ENCODE measurements at places on chromosomes 4 and X.
A peak's percentile ranks its signal among the peaks of the same experiment; 100 is the strongest.

DNA sequence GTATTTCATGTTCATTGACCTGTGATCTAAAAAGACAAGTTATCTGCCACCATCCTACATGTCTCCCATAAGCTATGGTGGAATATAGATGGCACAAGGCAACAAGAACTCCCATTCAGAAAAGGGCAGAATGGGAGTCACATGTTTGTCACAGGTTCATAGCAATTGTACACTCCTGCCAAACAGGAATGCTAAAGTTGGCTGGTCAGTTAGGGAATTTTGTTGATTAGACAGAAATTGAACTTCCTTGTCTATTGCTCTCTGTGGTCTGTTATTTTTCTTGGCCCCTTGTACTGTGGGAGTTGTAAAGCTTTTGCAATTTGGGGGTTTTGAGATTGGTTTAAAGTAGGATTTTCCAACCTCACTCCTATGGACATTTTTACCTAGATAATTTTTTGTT, 101.7 kb upstream of the SOD3 start:
- no peak for DNase-seq

- no peak for DNase-seq
Observed at GRCh38 chrX:148930206-148930729, 429.9 kb downstream of the AFF2 start.

DNA sequence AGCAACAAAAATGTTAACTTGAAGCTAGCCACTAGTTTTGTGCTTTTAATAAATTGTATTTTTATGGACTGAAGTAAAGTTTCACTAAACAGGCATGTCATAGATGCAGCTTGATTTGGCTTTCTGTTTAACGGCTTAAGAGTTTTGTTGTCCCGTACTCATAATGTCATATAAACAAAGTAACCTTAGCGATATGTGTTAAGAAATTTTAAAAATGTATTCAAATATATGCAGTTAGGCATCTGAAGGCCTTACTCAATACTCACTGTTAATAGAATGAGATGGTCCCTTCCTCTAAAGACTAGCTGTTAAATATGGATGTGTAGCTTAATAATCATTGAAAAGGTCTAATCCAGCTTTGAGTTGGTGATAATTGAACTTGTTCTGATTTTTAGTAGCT, 1.0 kb upstream of the SCLT1 start:
- DNase-seq: no peak

DNA sequence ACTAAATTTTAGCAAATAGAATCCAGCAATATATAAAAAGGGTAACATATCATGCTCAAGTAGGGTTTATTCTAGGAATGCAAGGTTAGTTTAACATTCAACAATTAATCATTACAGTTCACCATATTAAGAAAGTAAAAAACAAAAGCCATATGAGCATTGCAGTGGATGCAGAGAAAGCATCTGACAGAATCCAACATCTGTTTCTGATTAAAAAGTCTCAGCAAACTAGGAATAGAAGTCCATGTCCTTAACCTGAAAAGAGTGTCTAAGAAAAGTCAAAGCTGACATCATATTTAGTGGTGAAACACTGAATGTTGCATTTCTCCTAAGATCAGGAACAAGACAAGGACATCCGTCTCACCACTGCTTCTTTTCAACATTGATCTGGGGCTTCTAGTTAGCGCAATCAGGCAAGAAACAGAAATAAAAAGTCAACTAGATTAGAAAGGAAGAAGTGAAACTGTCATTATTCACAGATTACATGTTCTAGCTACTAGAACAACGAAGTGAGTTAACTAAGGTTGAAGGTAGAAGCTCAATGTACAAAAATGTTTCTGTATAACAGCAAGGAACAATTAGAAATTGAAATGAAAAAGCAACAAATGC, 49.3 kb downstream of the MRPL1 start:
- no peak for DNase-seq

GRCh38 chr4:181819946-181820345, 423.3 kb upstream of the TENM3 start:
- no peak for DNase-seq

- no peak for DNase-seq
Observed at GRCh38 chrX:41629539-41629938, 59.2 kb upstream of the GPR34 start.

DNA sequence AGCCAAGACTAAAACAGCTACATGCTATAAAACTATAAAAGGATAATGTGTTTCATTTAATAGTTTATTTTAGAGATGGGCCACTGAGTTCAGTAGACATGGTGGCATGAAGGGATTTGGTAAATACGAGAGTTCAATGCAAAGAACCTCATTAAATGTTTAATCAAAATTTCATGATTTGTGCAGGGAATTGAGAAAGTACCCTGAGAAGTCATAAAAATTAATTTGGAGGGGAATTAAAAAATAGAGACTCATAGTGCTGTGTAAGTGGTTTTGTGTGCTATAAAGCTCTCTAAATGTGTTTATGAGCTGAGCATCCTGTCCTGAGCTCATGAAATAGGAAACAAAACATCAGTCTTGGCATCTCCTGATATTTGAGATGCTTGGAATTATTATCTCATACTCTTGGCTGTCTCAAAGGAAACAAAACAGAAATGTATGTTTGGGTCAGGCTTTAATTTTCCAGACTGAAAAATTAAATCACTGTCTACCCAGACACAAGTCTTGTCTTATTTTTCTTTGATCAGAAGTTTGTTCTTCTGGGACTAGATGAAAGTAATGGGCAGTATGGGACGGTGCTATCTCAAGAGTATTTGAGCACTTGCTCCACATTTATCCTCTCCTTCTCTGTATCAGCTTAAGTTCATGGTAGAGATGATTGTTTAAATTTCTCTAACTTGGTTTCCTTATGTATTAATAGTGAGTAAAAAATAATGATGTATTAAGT, 38.0 kb upstream of the EMCN start:
- DNase-seq: no peak

DNA sequence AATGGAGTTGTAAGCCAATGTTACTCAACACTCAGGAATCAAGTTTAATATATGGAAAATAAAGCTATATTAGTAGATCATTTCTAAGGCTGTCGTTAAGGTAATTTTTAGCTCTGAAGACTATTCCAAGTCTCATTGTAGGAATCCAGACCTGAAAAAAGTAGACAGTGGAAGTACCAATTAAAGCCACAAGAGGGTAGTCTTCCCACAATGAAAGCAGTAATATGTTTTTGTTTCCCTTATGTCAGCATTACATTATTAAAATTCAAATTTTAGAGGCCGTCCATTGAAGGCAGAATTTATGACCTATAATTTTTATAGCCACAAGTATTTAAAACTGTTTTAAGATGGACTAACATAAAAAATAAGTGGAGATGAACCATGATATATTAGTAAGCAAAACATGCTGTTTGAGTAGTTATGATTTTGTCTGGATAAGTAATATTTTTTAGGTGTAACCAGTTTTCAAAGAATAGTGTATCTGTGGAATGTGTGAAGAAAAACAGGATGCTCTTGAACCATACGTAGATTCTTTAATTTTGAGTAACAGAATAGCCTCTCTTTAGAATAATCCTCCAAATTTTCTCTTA, 372.6 kb upstream of the TECRL start:
- DNase-seq: peak; percentile 38

DNA sequence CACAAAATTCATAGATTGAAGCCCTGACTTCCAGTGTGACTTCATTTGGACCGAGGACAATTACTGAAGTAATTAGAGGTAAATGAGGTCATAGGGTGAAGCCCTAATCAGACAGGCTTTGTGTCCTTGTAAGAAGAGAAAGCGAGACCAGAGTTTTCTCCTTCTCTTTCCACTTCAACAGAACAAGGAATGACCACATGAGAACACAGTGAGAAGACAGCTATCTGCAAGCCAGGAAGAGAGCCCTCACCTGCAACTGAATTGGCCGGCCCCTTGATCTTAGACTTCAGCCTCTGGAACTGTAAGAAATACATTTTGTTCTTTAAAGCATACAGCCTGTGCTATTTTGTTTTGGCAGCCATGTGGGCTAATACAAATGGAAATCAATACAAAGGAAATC, 67.1 kb upstream of the PRKG2 start:
- no peak for DNase-seq

DNA sequence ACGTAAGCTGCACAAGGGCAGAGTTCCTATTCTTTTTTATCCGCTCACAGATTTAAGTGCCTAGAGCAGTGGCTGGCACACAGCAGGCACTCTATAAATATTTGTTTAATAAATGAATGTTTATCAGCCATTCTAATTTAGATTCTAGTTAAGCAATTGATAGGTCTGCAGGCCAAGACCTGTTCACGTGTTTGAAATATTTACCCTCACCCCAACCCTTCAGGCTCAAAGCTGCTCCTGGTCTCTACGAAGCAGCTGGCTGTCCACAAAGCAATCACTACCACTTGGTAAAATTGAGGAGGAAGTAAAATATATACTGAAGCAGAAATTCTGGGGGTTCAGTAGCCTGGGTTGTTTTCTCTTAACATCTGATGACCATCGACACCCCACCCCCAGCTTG, 158.1 kb downstream of the MGST2 start:
- DNase-seq: no peak

- DNase-seq: no peak
Observed at GRCh38 chr4:7988437-7988836, 48.8 kb upstream of the AFAP1 start.

DNA sequence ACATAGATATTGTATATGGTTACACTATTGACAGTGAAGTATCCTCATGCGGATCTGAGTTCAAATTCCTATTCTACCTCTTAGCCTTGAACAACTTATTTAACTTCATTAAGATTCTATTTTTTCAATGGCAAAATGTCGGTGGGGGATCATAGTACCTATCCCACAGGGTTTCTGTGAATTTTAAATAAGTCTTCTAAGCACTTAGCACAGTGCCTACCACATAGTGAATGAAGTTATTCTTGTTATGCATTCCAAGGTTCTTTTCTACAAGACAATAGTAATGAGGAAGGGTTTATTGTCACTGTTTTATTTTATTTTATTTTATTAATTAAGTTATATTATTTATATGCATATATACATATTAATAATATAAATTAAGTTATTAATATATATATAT, 8.8 kb upstream of the ENAM start:
- DNase-seq: peak; percentile 11

DNA sequence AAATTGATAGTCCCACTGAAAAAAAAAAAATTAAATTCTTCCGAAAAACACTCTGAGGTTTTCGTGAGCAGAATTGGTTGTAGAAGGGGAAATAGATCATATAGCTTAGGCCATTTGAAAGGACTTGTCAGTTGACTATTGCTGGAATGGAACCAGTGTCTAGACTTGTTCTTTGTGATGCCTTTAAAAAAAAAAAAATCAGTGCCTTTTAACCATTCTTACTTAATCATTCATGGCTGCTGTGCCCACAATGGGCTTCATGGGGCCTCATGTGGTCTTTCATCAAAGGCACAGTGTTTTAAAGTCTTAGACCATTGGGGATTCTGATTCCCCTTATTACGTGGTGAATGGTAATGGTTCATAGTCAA, 139.3 kb downstream of the AFF1 start:
- no peak for DNase-seq

DNA sequence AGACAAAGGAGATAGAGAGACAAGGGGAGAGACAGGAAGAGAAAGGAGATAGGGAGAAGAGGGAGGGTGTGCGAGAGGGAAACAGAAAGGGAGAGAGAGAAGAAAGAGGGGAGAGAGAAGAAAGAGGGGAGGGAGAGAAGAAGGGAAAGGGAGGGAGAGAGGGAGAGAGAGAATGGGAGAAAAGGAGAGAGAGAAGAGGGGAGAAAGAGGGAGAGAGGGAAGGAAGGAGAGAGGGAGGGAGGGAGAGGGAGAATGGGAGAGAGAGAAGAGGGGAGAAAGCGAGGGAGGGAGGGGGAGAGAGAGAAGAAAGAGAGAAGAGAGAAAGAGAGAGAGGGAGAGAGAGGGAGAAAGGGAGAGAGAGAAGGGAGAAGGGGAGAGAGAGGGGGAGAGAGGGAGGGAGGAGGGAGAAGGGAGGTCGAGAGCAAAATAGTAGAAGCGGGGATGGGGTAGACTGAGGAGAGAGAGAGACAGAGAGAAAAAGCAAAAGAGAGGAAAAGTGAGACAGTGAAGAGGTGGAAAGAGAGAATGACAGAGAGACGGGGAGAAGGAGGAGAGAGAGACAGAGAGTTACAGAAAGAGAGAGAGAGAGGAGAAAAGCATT, 218.2 kb downstream of the DHRSX start:
- no peak for DNase-seq

DNA sequence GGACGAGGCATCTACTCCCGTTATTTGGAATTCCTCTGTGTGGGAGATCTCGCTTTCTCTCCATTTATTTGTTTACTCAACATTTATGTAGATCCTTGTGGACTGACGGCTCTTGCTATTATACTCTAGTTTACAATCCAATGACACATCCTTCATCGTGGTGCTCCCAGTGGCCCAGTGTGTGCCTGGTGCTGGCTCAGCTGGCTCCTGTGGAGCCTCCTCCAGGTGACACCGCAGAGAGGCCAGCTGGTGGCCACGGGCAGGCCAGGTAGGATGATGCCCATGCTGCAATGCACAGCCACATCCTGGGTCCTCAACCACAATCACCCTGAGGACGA, 84.0 kb upstream of the AFAP1 start:
- DNase-seq: no peak

DNA sequence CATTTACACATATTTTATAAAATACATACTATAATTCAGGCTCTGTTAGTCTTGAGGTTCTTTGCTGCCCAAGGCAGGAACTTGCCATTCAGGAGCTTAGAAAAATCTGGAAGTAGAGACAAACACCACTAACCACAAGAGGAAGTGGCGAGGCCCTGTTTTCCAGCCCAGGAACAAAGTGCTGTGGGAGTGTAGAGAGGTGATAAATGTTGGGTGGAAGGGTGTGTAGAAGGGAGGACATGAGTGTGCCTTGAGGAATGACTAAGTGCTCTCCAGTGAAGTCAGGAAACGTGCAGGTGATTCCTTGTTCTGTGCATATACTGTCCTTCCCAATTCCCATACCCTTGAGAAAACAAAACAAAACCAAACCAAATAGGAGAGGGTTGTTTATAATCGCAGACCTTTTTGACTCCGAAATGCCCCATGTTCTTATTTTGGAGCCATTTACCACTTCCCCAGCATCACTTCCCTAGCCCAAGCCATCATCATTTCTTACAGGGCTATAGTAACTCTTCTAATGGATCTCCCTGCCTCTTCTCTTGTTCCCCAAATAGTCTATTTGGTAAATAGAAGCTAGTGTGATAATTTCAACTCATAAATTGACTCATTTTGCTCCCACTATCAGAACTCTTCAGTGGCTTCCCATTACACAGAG, 83.2 kb downstream of the GPAT3 start:
- peak; percentile 66 for DNase-seq

DNA sequence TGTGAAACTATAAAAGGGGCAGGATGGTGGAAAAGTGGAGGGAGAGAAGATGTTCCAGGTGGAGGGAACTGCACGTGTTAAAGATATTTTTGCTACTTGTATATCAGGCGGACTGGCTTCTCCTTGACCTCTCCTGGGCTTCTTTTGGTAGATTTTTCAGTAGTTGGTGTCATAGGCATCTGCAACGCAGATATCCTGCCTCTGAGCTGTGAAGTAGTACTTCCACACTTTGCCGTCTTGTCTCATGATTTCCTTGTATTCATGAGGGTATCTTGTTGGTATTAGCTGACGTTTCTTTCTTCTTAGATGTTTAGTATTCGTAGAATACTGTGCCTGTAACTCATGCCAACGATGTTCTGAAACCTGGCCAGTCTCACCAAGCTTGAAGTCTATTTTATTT, 81.0 kb downstream of the WWC2 start:
- no peak for DNase-seq

- no peak for DNase-seq
Observed at GRCh38 chr4:169198167-169198566, 72.6 kb downstream of the SH3RF1 start.
